ENCODE measurements at places on chromosomes 3 and 15. TPM values are rescaled to one million over a fixed set of nuclear protein-coding genes. Genes with fewer than 3 reads are reported as not detected.

TMEM62 gene
- total RNA-seq, result 12.8 TPM

LTF gene
- not detected for total RNA-seq

TM4SF18 gene
- not detected for total RNA-seq

GOLGA6L9 gene
- total RNA-seq, result 2.5 TPM

ST3GAL6 gene
- 3.2 TPM for total RNA-seq
